Placental epithelial cell (primary cell): ENCODE measurements at places on chromosomes 12 and 14. TPM values are rescaled to one million over a fixed set of nuclear protein-coding genes. Genes with fewer than 3 reads are reported as not detected.

Gene PXN
- 172 and 251 TPM in 2 replicates for total RNA-seq

Gene POLE2
- total RNA-seq = 5.3 and 7.9 TPM in 2 replicates

Gene CCDC175
- total RNA-seq = not detected in 2 replicates

Gene MIP
- not detected in 2 replicates for total RNA-seq

Gene CFAP54
- total RNA-seq = under 0.01 and 0.43 TPM in 2 replicates

Gene PTHLH
- 3.9 and 12.6 TPM in 2 replicates for total RNA-seq

Gene CLEC14A
- not detected in 2 replicates for total RNA-seq

Gene PLA2G1B
- not detected in 2 replicates for total RNA-seq

Gene VCPKMT
- total RNA-seq = 7.4 and 7.9 TPM in 2 replicates

Gene TMEM117
- total RNA-seq = 16.1 and 23.0 TPM in 2 replicates

Gene RDH16
- 0.39 and 0.43 TPM in 2 replicates for total RNA-seq

Gene CNTN1
- total RNA-seq = not detected in 2 replicates

Gene LRRC43
- 0.22 and 1.2 TPM in 2 replicates for total RNA-seq
